Stimulated activated CD4-positive, alpha-beta T cell treated with anti-CD3 and anti-CD28 coated beads, Interleukin-4, amount 100 ng/mL, for 48 hours (primary cell): ENCODE measurements at places on chromosomes 6 and 20.
A peak's percentile ranks its signal among the peaks of the same experiment; 100 is the strongest.

- DNase-seq, result no peak
Observed at GRCh38 chr6:47377971-47378370, 68.3 kb upstream of the TNFRSF21 start.

- no peak for DNase-seq
Observed at GRCh38 chr6:29992807-29993206, 50.5 kb downstream of the HLA-A start.

DNA sequence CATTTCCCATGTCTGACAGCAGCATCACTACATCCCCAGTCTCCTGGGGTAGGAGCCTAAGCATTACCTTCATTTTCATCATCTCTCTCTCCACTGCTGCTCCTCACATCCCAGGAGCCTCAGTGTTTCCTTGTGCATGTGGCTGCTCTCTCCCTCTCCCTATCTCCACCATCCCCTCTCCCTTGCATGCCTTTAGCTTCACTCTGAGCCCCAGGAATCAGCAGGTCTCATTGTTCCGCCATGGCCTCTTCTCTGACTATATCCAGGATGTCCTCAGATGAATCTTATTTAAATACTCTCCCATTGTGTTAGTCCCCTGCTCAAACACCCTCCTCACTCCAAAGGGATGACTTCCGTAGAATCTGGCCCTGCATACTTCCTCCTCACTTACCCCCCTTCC, 79.4 kb downstream of the FAXC start:
- no peak for DNase-seq

- no peak for DNase-seq
Observed at GRCh38 chr20:5482791-5483190, 166.0 kb upstream of the PROKR2 start.

- DNase-seq, result no peak
Observed at GRCh38 chr6:7763881-7764280, 38.0 kb downstream of the BMP6 start.

GRCh38 chr20:584161-584970, 25.7 kb downstream of the TCF15 start:
- DNase-seq, result no peak

DNA sequence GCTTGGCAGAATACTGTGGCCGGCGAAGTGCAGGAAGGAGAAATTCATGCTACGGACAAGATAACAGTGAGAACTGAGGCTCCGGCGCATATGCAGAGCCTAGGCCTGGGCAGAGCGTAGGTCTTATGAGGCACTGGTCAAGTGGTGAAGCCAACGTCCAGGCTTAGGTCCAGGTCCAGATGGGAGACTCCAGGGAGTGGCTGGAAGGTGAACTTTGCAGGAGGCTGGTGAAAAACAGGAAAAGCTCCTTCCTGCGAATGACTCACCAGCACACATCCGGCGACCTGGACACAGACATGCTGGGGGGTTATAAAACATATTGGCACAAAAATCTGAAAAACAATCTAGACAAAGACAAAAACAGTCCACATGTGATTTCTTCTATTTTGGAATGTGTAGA, 15.4 kb downstream of the C6orf141 start:
- no peak for DNase-seq

GRCh38 chr6:139230391-139230840, 61.4 kb downstream of the TXLNB start:
- no peak for DNase-seq

DNA sequence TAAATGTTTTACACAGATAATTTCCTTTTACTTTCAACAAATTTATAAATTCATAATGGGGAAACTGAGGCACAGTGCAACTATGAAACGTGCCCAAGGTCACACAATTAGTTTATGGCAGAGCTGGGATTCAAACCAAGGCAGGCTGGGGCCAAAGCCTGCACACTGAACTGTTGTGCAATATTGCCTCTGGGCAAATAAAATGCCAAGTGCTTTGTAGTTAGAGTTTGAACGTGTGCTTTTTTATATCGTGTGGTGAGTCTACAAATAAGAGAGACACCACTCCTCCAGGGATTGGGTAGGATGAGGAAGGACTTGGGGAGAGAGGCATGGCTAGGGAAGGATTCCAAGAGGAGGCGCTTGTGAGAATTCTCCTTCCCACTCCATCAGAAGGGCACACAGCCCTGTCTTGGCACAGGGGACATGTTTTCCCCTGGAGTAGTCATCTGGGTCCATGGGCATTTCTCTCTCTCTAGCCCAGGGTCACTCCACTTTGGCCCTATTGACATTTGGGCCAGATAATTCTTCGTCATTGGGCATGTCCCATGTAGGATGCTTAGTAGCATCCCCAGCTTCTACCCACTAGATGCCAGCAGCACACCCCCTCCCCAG, 2.8 kb upstream of the CDH22 start:
- no peak for DNase-seq

GRCh38 chr20:11544029-11544678, 373.5 kb upstream of the BTBD3 start:
- no peak for DNase-seq

DNA sequence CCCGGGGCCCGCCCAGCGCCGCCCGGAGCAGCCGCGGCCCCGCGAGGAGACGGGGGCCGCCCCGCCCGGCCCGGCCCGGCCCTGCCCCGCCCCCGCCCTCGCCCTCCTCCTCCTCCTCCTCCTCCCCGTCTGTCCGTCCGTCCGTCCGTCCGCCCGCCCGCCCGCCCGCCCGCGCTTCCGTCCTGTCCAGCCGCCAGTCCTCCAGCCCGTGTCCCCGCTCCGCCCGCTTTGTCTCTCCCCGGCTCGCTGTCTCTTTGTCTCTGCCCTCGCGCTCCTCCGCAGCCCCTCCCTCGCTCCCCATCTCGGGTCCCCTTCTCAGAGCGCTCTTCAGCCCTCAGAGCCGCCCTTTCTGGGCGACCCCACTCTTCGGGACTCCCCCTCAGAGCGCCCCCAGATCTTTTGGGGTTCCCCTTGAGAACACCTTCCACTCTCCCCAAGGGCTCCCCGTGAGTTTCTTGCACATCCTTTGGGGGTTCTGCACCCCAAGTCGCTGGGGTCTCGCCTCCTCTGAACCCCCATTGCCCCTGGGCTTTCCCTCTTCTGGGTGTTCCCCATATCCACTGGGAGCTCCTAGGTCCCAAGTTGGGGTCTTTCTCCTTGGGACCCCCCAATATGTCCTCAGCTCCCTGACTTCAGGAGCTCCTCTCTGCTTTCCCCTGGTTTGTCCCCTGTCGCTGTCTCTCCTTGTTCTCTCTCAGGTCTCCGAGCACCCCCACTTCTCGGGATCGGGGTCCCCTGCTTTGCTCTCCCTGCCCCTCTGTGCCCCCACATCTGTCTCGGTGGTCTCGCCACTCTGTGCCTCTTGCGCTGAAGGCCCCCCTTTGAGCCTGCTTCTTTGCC, 79.5 kb upstream of the MYL9 start:
- DNase-seq, result peak; percentile 40

DNA sequence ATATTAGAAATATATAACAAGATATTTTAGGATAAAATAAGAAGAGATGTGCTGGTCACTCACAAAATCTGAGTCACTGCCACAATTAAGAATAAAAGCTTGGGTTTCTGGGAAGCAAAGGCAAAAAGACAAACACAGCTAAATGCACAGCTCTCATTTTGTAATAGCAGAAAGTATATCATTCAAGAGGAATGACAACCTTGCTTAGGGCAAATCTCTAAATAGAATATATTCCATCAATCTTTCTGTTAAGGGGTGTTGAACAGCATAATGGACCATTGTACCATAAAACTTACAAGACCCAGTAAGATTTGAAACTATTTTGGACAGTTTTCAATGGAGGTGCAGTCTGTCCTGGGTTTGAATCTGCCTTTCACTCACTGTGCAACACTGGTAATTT, 464.9 kb upstream of the SOX4 start:
- DNase-seq, result no peak

DNA sequence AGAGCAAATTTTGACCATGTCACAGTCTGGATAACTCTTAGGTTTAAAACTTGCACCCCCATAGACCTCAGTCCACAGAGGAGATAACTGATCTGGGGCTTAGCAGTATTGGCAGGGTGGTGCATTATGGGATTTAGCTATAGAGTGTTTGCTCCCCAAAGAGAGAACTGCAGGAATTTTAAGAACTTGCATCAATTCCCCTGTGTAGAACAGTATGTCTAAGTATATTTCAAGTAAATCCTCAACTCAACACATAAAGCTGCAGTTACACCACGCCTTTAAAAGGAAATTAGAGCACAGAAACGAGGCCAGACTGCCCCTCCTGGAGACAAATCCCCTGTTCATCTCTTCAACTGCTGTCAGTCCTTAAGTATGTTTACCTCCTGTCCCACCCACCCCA, 144.9 kb downstream of the TRMT11 start:
- DNase-seq, result no peak

DNA sequence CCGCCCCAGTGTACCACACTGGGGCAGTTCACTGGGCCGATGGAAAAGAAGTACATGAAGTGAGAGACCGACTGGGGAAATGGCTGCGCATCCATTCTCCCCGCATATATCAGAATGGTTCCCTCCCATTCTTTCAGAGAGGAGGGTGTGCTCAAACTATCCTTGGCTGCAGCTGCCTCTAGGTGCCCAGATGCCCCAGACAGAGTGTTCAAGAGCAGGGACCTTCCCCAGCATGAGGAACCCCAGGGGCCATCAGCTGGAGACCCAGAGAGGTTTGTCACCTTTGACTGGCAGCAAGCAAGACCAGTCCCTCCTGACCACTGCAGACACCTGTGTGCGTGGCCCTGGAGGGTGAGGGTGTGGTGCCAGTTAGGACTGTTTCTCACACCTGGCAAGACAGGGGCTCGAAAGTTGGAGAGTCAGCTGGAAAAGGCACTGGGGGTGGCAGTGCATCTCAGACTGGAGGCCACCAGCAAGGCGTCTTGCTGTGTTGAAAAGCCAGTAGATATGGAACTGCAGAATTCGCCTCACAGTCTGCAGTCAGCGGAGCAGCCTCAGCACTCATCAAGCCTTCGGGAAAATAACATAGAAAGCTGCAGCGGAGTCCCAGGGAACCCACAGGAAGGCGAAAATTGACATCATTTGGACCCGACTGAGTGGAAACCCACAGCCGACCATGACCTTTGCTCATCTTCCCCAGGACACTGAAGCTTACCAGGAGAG, 76.7 kb downstream of the GPR6 start:
- DNase-seq, result no peak

DNA sequence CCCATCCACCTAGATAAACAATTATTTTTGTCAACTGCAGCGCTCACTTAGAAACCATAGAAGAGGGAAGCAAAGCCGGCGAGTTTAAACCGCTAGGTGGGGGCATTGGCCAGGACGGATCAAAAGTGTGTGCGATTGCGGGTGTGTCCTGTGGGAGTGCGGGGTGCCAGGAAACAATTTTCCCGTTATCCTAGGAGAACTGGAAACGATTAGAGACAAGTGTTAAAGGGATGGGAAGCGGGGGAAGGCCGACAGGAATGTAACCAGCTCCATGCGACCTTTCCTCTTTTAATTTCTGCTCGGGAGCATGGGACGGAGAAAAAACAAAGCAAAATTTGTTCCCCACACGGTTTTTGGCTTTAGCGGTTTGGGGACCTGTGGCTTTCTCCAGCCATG, 2.8 kb upstream of the HTR1B start:
- DNase-seq, result peak; percentile 17

DNA sequence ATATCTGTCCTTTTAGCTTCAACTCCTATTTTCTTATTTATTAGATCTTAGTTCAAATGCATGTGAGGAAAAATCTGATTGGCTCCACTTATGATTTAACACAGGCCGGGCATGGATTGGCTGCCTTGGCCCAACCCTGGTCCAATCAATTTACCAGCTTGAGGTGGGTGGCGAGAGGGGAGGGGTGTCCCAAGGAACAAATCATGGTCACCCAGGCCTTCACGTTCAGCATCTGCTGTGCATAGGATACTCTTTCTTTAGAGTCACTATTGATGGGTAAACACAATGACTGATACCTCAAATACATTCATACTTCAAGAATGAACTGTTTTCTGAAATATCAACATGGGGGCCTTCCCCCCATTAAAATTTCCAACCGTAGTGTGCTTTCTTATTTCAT, 14.9 kb upstream of the BACH2 start:
- DNase-seq, result no peak

DNA sequence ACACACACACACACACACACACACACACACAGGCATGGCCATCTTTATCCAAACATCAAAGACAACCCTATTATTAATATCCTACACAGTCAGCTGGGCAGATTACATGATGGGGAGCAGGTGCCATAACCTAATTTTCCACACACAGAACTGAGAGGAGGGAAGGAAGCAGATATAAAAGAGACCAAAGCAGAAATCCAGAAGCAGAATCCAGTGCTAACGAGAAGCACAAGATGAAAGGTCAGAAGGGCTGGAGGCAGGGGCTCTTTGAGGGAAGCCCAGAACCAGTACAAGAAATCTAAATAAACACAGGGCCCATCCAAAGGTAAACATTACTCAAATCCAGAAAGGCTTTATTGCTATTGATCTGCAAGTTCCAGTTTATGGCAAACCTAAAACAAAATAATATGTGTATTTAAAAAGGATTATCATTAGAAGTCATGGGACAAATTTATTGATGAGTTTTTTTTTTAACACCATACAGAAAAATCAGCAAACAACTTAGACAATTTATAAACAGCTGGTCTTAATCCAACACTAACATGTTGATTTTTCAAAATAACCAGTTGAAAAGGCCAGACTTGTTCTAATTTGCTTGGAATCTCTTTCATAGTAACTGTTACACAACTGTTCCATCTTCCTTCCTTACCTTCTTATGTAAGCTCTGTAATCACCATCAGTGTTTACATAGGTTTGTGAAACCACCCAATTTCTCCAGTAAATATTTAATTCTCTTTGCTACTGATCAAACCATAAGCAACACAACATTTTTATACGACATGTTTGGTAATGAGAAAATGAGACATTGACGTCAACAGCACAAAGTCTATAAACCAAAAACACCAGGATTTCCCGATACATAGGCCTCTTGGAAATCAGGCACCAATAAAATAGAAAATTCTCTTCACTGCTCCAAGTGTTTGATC, 34.2 kb downstream of the SLC23A2 start:
- DNase-seq, result no peak

GRCh38 chr6:105188251-105188650, 8.4 kb upstream of the POPDC3 start:
- DNase-seq, result no peak

- no peak for DNase-seq
Observed at GRCh38 chr20:35600176-35600992, 15.2 kb upstream of the SPAG4 start.

GRCh38 chr6:89597988-89598387, 40.6 kb downstream of the LYRM2 start:
- no peak for DNase-seq

DNA sequence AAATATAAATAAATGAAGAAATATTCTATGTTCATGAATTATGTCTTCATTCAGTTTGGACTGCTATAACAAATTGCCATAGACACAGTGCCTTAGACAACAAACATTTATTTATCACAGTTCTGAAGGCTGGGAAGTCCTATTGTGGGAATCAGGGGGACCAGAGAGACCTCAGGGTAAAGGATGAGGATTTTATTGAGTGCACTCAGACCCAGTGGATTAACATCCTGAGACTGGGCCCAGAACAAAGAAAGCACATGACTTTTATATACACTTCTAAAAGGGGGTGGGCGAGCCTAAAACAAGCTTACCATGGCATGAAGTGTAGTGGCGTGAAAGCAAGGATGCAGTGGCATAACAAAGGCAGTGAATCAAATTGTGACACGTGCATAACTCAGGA, 26.9 kb upstream of the CBLN4 start:
- no peak for DNase-seq

GRCh38 chr6:165641672-165642156, 21.3 kb downstream of the PDE10A start:
- no peak for DNase-seq
